ENCODE measurements at places on chromosomes 5 and 9. TPM values are rescaled to one million over a fixed set of nuclear protein-coding genes. Genes with fewer than 3 reads are reported as not detected.

GDA gene
- 0.32 TPM for total RNA-seq

IDNK gene
- total RNA-seq, result 6.1 TPM

IFNA2 gene
- total RNA-seq, result not detected

PHF19 gene
- total RNA-seq, result 13.7 TPM

SPATA6L gene
- 5.4 TPM for total RNA-seq

TEX48 gene
- total RNA-seq, result not detected

PNPLA7 gene
- 32.1 TPM for total RNA-seq
